ENCODE measurements at places on chromosomes 12 and 14.

- no peak for DNase-seq
These were observed 11.9 kb downstream of the SPRYD3 start for GRCh38 chr12:53067074-53067992.

DNA sequence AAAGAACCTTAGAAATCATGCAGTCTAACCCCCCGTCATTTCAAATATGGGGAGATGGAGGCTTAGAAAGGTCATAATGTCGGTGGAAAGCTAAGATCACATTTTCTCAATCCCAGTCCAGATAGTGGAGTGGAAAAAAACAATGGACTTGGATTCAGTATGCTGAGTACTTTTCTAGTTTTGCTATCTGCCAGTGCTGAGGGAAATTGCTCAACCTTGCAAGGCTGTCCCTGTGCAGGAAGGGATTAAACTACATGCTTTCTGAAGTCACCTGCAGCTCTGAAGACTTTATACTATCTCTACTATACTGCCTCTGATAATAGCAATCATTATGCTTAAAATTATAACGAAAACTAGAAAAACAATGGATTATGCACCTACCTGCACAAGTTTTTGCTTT lies 272.8 kb downstream of the LRIG3 start:
- DNase-seq: no peak

GRCh38 chr12:108069651-108070165 lies 59.4 kb upstream of the WSCD2 start:
- no peak for DNase-seq

GRCh38 chr12:70664465-70664881 lies 27.2 kb upstream of the PTPRB start:
- DNase-seq: no peak

GRCh38 chr12:32230613-32230993 lies 124.0 kb downstream of the BICD1 start:
- DNase-seq: no peak

GRCh38 chr14:70036665-70037064 lies 152.1 kb downstream of the SLC8A3 start:
- no peak for DNase-seq

- DNase-seq: no peak
These were observed 53.2 kb downstream of the RPAP3 start for GRCh38 chr12:47652521-47653234.

- DNase-seq: no peak
These were observed 80.6 kb upstream of the OVCH1 start for GRCh38 chr12:29578070-29578469.
